ENCODE measurements at places on chromosomes 11 and 22.

DNA sequence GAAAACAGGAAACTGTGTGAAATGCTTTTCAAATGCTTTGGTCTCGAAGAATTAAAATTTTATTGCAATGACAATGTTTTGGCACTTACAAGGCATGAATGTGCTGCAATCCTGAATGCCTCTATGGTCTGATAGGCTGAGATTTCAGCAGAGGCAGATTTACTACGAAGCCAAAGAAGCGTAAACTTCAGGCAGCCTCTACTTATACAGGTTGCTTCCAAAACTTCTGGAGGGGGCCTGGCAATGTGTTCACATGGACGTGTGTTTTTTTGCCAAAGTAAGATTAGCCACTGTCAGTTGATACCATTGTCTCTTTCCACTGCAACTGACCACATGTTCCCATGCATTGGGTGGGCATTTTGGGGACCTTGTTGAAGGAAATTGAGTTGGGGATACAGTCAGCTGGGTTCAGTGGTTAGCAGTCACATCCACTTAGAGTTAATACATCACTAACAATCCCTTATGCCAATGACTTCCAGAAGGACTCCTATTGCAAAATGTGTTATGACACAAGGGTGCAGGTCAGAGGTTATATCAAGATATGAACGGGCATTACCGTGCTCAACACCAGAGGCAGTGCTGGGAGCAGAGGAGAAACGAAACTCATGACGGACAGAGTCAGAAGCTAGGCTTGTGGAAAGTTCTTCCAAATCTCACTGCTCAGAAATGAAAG lies 48.8 kb downstream of the ABTB2 start:
- DNase-seq: no peak

DNA sequence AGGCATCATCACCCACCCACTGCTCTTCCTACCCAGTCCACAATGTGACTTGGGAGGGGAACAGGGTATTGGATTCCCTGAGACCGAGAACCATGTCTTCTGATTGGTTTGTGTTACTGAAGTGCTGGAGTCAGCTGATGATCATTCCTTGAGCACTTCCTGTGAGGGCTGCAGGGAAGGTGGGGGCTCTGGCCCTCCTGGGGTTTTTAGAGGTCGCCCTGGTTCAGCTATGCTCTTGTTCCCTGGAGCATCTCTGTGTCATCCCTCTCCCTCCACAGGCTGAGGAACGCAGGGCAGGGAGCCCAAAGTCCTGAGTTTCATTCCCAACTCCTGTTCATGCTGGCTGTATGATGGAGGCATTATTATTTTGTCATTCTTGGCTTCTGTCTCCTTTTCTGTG lies 6.7 kb downstream of the ZC3H7B start:
- no peak for DNase-seq

DNA sequence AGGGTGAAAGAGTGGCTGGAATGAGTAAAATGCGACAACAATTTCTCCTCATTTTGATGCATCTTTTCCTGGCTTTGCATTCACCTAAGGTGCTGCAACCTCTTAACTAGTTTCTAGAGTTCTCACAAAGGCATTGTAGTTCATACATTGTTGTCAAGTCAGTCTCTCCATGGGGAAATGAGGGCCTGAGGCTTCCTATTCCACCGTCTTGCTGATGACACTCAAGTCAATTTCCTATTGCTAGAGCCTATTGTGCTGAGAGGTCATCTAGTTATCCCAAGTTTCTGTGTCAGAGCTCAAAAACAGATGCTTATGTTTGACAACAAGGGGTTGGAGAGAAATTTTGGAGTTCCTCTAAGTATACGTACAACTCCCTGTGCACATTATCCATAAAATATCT lies 11.6 kb upstream of the MS4A6A start:
- DNase-seq: no peak

GRCh38 chr11:5196731-5197130 lies 3.8 kb downstream of the OR51V1 start:
- no peak for DNase-seq
